Activated naive CD4-positive, alpha-beta T cell treated with anti-CD3 and anti-CD28 coated beads, Interleukin-2, amount 10 ng/mL, durations not matched to agents 5 hours and 36 hours (primary cell): ENCODE measurements at places on chromosomes 3 and 15. TPM values are rescaled to one million over a fixed set of nuclear protein-coding genes. Genes with fewer than 3 reads are reported as not detected.

The FSTL1 gene
- 0.31 TPM for total RNA-seq

The GNAT1 gene
- not detected for total RNA-seq

The PPP1R14D gene
- total RNA-seq: not detected

The HRH1 gene
- total RNA-seq: 0.13 TPM
